ENCODE measurements at places on chromosomes 16 and 17.

- DNase-seq, result no peak
These were observed 198.6 kb upstream of the SALL1 start for GRCh38 chr16:51349626-51350025.

DNA sequence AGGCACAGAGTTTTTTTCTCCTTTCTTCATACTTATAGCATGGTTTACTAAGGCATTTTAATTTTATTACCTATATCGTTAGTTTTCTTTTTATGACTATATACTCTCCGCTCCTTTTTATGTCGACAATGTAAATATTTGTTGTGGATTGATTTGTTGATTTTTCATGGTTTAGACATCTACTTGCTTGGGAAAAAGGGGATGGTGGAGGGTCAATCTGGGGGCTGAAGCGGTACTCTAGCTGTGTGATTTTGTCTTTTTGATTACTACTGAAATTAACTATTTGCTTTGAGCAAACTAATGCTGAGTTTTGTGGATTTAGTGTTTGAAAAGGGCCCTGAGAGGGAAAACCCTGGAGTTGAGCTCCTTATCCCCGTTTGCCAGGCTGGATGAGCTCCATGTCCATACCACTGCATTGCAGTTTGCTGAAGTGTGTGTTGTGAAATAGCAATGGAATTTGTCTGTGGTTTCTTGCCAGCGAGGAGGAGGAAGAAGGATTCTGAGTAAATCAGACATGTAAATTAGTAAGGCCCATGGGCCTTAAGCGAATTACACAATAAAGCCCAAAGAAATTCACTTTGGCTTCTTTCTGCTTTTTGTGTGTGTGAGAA is 72.0 kb downstream of the FTO start:
- DNase-seq, result no peak

DNA sequence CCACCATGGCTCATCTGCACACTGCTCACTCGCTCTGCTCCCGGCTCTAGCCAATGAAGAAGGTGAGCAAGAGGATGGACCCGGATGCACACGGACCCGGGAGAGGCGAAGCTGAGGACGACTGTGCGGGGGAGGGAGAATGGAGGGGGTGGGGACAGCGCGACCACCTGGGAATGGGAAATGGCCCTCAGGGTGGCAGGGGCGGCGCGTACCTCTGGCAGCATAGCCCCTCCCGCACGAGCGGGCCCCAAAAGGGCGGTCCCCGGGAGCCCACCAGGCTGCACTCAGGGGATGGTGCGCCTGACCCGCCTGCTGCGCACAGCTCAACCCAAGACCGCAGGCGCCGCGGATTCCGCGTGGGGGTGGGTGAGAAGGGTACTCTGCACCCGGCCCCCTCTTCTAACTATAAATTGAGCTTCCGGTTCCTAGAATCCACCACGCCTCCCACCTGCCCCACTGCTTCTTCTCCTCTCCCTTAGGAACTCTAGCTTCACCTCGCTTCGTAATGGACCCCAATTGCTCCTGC is 6.1 kb downstream of the MT1H start:
- DNase-seq, result no peak

DNA sequence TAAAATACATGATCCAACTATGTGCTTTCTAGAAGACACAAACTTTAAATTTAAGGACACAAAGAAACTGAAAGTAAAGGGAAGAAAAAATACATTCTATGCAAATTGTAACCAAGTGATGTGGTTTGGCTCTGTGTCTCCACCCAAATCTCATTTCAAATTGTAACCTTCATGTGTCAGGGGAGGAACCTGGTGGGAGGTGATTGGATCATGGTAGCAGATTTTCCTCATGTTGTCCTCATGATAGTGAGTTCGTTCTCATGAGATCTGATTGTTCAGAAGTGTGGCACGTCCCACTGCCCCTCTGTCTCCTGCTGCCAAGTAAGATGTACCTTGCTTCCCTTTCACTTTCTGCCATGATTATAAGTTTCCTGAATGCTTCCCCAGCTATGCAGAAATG is 15.0 kb downstream of the OR1A1 start:
- no peak for DNase-seq

Data from anterior cingulate cortex (tissue), 58 donors.